ENCODE measurements at places on chromosomes 12 and 14.

DNA sequence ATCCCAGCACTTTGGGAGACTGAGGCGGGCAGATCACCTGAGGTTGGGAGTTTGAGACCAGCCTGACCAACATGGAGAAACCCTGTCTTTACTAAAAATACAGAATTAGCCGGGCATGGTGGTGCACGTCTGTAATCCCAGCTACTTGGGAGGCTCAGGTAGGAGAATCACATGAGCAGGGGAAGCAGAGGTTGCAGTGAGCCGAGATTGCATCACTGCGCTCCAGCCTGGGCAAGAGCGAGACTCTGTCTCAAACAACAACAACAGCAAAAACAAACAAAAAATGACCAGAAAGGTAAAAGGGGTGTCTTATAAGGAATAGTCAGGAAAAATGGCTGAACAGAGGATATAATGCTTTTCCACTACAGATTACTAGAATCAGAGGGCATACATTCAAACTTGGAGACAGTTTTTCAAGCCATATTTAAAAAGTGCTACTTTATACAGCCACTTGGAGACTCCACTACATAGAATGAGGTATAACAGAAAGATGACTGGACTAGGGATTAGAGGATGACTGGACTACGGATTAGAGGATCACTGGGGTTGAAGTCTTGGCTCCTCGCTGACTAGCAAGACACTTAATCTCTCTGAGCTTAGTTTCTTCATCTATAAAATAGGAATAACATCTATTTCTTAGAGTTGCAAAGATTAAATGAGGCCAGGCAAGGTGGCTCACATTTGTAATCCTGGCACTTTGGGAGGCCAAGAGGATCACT is 4.9 kb upstream of the CS start:
- no peak for DNase-seq

DNA sequence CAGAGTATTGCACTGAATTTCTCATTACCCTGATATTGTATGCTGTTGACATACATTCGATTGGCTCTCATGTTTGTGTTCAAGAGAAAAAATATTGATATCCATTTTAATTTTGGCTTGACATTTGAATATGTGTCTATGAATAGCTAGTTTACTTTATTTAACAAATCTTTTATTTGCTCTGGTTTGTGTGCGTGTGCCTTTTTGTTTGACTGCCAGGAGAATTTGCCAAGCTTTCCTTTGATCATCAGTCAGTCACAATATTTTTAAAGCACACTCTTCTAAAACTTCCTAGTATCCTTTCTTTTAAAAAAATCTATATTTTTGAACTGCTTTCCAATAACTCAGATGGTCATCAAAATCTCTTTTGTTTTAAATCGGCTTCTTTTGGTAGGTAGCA is 179.3 kb upstream of the FLRT2 start:
- no peak for DNase-seq

- DNase-seq: no peak
These were observed 15.8 kb downstream of the WNT5B start for GRCh38 chr12:1644534-1645438.

DNA sequence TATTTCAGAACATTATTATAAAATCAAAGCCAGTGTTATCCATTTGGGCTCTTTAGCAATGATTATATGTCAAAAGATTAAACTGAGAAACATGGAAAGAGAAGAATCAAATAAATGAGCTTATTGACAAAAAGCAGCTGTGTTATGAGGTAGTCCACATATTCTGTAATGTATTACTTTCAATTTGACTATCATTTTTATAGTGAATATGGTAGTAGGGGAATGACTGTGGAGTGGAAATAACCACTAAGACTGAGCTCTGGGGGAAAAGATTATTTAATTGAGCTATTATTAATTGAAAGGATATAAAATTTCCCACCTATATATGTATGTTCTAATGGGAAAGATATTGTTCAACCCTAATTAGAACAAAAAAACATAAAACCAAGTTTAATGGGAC is 381.3 kb downstream of the TMTC2 start:
- DNase-seq: no peak

DNA sequence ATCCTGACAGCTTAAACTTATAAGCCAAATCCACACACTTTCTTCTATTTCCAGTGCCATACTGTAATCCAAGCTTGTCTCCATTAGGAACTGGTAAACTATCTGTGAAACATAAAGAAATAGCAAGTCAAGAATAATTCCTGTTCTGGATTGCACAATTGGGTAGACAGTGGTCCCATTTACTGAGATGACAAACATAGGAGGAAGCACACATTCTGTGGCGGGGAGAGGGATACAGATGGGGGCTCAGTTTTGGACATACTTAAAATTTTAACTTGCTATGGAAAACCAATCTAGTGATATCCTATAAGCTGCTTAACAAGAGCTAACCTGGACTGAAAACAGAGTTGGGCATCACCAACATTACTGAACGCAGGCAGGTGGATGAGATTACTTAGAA is 16.3 kb downstream of the MAP4K5 start:
- no peak for DNase-seq

DNA sequence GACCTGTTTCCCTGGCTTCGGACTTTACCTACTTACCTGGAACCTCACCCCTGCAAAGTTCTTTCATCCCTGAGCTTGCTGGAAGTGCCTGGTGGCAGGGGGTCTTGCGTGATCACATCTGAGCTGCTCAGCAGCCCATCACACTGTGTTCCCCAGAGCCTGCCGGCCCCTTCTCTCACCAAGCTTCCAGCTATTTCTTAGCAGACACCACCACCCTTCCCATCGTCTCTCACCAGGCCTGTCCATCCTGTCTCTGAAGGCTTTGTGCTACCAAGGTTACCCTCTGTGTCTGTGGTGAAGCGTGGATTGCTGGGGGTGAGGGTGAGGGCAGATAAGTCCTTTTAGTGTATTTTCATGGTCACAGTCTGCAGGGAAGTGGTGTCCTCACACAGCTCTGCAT is 78.8 kb upstream of the NRXN3 start:
- no peak for DNase-seq

DNA sequence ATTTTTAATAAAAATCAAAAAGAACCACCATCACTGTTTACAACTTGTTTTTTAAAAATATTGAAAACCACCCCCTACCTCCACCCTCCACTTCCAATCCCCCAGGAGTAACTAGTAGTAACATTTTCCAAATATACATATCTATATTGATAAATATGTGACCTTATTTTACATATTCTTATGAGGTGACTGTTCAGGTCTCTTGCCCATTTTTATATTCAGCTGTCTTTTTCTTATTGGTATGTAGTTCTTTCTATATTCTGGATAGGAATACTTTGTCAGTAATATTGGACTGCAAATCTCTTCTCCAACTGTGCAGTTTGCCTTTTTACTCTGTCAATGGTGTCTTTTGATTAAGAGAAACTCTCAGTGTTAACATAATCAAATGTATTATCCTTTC is 59.0 kb upstream of the EIF5 start:
- no peak for DNase-seq

DNA sequence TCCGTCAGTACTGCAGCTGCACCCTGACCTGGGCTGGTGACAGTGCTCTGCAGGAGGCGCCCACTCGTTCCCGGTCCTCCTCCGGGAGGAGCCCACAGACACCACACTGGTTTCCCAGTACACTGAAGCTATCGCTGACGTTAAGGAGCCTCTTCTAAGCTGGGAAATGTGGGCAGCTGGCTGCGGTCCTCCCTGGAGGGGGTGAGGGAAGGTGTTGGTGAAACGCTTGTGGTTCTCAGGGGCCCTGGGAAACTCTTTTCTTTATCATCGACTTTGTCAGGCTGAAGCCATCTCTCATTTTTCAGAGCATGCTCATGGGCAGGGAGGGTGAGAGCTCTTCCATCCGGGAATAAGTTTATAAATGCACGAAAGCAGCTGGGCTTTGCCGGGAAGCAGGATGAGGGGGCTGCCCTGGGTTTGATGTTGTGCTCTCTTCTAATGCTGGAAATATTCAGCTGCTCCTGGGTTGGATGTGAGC is 176.0 kb downstream of the CHST11 start:
- no peak for DNase-seq

- DNase-seq: no peak
These were observed 1.3 kb downstream of the LRRK2 start for GRCh38 chr12:40225984-40226602.

GRCh38 chr12:60278209-60278608 is 682.4 kb downstream of the SLC16A7 start:
- DNase-seq: no peak

- DNase-seq: no peak
These were observed 357.3 kb upstream of the RGS6 start for GRCh38 chr14:71574976-71575375.

- DNase-seq: no peak
These were observed 54.3 kb upstream of the PYGL start for GRCh38 chr14:50998612-50999011.

- no peak for DNase-seq
These were observed 700 bp downstream of the PRKAG1 start for GRCh38 chr12:49017891-49018260.

- no peak for DNase-seq
These were observed 221.2 kb downstream of the SSPN start for GRCh38 chr12:26416550-26416949.

DNA sequence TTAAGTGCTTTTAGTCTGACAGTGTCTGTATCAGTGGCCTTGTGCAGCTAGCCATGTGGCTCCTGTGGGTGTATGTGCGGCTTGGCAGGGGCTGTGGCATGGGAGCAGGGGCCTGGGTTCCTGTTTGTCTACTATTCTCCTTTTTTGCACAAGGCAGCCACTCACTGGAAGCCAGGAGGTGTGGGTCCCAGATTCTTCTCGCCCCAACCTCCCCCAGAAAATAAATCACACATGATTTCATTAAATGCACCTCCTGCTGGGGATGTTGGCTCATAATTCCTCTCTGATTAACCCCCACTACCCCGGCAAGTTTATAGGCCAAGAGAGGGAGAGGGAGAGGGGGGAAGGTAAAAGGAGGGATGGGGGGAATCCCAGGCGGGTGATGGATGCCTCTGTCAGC is 17.6 kb downstream of the CALCOCO1 start:
- no peak for DNase-seq

GRCh38 chr12:17344649-17345048 is 738.7 kb upstream of the LMO3 start:
- no peak for DNase-seq

- no peak for DNase-seq
These were observed 56.8 kb downstream of the BTG1 start for GRCh38 chr12:92088805-92089204.

- no peak for DNase-seq
These were observed 7.6 kb upstream of the KRT80 start for GRCh38 chr12:52199294-52199919.

DNA sequence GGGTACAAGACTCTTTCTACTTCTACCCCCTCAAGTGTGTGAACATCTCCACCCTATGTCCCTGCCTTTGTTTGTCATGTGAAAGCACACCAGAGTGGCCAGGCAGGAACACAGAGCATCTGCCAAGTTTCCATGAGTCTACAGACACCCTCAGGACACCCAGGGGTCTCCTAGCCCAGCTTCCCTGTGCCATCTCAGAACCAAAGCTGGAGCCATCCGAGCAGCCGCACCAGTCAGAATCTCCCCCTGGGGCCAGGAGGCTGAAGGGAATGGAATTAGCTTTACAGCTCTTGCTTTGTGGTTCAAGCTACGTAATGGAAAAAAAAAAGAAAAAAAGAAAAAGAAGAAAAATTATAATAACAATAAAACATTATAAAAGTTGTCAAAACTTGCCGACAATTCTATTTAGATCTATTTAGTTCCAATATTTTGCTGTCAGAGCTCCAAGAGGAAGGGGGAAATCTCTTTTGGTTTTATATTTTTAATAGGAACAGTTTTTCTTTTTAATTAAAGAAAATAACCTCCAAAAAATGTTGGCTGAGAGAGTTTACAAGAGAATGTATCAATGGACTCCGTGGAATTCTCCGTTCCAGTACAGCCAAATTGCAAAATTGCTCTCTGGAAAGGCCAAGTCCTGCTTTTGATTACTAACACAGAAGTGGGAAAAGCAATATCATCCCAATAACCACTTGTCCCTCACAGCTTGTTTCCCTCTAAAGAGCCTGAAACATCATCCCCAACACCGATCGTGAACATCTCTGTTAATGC is 37.1 kb downstream of the TBX5 start:
- DNase-seq: no peak

DNA sequence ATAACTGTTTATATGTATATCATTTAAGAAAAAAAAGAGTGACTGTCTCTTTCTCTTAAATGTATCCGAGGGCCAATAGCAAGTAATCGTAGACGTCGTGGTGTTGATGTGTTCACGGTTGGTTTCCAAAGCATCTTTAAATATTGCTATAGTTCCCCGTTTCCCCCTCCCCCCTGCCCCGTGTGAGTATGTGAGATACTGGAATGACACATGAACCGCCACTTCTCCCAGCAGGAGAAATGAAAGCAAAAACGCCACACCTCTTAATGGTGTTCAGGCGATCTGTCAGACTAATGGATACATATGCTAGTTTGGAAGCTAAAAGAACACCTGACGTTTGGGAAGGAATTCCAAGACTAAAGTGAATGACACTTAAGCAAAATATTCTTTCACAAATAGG is 258.3 kb downstream of the FOXN3 start:
- DNase-seq: no peak

DNA sequence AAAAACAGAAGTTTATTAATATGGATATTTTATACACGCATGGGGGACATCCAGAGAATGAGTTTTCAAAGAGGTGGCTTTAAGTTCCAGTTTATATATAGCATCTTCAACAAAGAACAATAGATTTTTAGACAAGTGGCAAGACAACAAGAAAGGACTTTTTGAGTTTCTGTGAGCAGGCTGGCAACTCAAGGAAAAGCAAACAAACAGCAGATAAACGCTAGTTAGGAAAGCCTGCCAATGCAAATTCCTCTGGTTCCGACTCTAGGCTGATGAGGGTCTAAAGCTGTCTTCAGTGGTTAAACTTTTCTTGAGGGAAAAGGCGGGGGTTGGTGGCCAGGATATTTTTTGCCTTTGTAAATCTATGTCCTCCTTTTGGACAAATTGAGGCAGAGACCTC is 78.4 kb upstream of the EEA1 start:
- DNase-seq: no peak

DNA sequence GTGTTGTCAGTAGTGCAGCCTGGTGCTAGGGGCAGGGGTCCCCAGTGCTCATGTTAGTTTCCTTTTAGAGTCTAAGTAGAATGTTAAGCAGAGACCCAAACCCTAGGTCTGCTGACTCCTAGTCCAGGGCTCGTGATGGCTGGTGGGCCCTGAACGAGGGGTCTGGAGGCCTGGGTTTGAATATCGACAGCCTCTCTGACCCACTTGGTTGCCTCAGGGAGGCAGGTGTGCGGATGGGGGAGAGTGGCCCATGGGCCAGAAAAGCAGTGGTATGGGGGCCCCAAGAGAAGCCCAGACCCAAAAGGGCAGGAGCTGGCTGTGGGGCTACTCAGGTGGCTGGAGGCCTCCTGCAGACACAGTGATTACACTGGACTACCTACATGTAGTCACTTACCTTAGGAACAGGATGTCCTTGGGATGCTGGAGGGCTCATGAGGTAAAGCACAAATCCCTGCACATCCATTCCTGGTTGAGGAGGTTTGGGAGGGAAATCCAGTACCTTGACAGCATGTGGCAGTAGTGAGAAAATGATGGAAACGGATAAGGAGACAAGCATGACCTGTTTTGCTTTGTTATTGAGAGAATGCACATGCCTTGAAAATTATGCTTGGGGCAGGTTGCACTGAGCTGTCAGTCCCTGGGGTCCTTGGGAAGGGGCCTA is 1.7 kb upstream of the SLC25A29 start:
- DNase-seq: no peak

Measured in GM12892 (cell line).